ENCODE measurements at places on chromosomes 12 and 14.
A peak's percentile ranks its signal among the peaks of the same experiment; 100 is the strongest.

DNA sequence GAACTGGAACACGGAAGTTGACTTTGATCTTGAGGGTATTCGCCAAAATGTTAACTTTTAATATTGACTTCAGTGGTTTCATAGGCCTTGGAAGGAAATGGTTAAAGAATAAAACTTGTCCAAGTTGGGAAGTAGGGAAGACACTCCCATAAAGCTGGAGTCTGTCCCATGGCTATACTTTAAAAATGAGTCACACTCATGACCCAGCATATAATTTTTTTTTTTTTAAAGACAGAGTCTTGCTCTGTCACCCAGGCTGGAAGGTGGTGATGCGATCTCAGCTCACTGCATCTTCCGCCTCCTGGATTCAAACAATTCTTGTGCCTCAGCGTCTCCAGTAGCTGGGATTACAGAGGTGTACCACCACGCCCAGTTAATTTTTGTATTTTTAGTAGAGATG lies 19.6 kb downstream of the TMPRSS12 start:
- DNase-seq: no peak

GRCh38 chr14:55579724-55580469 lies at the start of gene KTN1:
Gene KTN1, plus strand, starts transcription at chr14:55580207. Its CDS starts 31,842 bp downstream, at chr14:55612049.
- peak; percentile 63 for DNase-seq

GRCh38 chr14:75002392-75003249 lies at the start of gene EIF2B2:
Gene EIF2B2, plus strand, starts transcription at chr14:75002921. Its CDS starts 70 bp downstream, at chr14:75002991.
- peak; percentile 92 for DNase-seq

DNA sequence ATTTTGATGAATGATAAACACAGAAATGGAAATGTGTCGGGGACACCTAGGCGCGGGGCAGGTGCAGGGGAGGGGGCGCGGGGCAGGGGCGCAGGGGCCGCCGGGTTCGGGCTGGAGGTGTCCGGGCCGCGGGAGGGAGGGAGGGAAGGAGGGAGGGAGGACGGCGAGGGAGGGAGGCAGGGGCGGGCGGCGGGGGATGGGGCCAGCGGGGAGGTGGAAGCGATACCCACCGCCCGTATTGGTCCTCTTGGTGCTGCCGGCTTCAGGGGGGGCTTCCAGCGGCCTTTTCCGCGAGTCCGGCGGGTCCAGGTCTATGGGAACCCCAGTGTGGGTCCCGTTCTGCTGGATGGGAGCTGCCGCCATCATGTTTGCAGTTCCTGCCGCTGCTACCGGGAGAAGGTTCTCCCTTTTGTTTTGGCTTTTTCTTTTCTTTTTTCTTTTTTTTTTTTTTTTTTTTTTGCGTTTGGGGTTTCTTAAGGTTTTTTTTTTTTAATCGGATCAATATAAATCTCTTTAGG lies 703 bp downstream of the NOVA1 start:
- DNase-seq: no peak

- DNase-seq: no peak
Observed at GRCh38 chr12:65673732-65674131, 150.6 kb upstream of the HMGA2 start.

GRCh38 chr12:31756977-31757420 lies 28.2 kb upstream of the AMN1 start:
- DNase-seq: no peak

- no peak for DNase-seq
Observed at GRCh38 chr14:91371011-91371989, 46.3 kb downstream of the CCDC88C start.

- DNase-seq: no peak
Observed at GRCh38 chr12:46919666-46920400, 94.0 kb upstream of the SLC38A4 start.

DNA sequence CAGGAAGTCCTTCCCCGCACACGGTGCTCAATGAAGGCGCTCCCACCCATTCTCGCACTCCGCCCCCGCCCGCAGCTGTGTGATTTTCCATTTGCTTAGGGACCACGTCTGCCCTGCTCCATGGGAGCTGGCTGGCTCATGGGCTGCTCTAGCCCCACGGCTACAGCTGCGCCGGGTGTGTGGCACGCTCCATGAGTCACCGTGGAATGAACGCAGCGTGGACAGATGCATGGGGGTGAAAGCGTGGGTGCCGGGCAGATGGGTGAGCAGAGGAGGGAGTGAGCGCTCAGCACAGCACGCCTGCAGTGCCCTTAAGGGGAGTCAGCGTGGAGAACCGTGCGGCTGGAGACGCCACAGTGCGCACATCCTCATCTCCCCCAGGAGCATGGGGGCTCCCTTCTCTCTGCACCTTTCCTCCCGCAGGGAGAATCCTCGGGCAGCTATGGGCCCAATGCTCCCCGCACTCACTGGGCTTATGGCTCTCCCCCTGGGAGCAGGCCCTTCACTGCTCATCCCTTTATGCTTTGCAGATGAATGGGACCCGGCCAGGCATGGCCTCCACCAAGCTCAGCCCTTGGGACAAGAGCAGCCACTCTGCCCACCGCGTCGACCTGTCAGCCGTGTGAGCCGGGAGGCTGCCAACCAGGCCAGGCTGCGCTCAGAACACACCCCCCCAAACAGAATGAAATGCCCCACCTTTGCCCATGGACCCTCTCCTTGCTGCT lies 185.1 kb downstream of the ADGRD1 start:
- DNase-seq: no peak

DNA sequence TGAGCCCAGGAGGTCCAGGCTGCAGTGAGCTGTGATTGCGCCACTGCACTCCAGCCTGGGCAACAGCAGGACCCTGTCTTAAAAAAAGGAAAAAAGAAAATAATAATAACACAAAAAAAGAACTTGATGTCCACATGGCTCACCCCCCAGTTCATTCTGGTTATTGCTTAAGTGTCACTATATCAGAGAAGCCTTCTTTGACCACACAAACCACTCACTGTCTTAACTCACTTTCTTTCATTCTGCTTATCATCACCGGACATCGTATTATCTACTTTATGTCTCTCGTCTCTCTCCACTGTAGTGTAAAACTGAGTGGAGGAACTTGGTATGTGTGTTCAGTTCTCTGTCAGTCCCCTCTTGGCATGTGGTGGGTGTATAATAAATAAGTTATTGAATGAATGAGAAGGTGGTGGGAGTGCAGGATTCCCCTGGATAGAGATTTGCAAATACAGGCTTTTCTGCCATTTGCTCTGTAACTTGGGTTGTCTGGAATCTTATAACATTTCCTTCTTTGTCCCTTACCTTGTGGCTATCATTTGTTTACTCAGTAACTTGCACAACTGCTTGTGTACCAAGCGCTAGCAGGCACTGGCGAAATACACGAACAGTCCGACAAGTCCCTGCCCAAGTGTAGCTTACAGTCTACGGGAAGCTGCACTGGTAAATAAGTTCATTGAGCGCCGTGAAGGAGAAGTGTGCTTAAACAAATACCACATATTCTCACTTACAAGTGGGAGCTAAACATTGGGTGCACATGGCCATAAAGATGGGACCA lies 86.6 kb upstream of the TRAF3 start:
- DNase-seq: no peak

DNA sequence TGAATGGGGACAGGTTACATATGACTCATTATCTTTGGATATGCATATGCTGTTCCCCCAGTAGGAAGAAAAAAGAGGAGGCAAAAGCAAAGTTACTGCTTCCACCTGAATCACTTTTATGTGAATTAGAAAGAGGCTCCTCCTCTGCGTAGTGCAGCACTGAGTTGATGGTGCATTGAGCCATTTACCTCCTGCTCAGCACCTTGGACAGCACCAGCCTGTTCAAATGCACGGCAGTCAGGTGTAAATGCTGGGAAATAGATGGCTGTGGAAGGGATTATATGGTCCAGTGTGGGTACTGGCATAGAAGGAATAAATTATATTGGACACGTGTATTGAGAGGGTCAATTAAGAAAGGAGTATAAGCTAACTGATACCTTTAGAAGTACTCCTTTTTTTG lies 541.9 kb upstream of the SEL1L start:
- no peak for DNase-seq

DNA sequence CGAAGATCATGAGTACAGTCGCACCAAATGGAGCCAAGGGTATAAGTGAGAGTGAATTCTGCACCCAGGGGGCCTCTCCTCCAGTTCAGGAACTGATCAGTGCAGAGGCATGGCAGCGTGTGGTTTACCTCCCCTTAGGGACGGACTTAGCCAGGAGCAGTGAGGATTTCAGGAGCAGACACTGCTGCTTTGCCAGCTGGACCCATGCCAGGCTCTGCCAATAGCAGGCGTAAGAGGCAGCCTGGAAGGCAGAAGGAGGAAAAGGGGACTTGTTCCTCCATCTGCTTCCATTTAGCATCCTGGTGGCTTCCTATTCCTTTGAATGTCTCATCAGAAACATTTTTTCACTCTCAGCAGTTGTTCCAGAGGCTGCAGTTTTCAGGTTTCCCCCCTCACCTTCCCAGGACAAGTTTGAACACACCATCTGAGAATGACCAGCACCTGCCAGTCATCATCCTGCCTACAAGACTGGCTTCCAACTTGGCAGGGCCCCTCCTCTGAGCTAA lies 137.0 kb upstream of the LMNTD1 start:
- no peak for DNase-seq

DNA sequence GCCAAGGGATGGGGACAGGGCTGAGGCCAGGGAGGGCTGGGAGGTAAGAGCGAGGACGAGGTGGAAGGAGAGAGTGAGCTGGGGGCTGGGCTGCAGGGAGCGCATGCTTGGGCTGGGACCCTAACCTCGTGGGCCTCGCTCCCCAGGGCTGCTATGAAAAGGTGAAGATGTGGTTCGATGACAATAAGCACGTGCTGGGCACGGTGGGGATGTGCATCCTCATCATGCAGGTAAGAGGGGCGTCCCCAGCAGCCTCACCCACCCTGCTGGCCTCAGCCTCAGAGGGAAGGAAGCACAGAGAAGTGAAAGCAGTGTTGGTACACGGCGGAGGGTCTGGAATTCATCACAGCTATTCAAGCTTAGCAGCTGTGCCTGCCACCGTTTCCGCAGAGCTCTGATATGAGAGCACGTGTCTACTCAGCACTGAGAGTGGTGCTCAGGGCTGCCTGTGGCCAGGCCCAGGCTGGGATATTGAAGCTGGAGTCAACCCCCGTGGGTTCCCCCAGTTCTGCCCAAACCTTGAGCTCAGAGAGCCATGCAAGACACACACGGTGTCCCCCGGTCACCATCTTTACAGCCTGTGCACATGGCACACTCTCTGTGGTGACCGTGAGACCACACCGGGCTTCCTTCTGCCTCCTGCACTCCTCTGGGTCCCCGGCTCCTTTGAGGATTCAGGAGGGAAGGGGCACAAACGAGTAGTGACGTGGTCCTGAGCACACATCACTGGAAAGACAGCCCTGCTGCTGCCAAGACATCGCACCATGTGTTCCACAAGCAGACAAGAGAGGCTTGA lies 204.6 kb downstream of the TSPAN9 start:
- DNase-seq: no peak

- DNase-seq: no peak
Observed at GRCh38 chr14:72982146-72982708, 44.7 kb downstream of the ZFYVE1 start.

GRCh38 chr12:28775556-28775955 lies 373.5 kb upstream of the FAR2 start:
- DNase-seq: no peak

DNA sequence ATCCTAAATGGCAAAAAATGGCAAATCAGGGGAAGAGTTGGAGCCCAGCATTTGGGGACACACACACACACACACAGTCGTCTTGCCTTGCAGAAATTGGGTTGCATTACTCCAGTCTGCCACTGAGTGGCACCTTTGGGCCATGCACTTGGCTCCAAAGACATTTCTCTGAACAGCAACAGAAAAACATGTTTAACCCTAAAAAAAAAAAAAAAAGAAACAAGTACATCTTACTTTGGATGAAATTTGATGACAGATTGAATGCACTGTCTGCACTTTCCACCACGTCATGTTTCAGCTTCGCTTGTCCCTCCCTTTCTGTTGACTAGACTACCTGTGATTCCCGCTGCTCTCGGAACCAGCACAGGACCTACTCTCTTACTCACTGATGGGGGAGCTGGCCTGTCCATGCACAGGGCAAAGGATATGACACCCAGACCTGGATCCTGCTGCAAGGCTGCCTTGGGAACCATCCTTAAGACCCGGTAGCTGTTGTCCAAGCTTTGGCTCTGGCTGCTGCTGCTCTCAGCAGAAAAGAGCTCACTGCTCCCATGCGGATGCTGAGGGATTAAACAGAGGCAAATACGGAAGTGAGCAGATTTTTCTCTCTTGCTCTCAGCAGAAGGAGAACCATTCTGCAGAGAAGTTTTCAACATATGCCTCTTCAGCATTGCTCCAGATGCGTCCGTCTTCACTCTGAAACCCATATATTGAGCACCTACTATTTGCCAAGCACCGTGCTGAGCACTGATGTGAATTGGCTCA lies 376.8 kb downstream of the DPF3 start:
- DNase-seq: peak; percentile 25

- no peak for DNase-seq
Observed at GRCh38 chr14:33230021-33230420, 291.3 kb downstream of the NPAS3 start.

- no peak for DNase-seq
Observed at GRCh38 chr12:79689061-79689476, 1.7 kb downstream of the PAWR start.

DNA sequence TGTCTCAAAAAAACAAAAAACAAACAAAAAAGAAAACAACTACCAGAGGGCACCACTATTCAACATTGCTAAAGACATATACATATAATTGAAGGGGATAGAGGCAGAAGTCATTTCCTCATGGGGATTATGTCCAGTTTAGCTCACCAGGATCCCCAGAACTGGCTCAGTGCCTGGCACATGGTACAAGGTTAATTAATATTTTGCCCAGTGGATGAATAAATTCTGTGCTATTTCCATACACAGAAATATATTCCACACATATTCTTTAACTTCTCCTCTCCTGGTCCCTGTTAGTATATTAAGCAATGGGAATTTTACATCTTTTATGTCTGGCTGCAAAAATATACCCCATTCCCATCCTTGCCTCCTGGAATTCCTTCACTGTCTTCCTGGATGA lies 6.7 kb downstream of the FOS start:
- no peak for DNase-seq

- DNase-seq: no peak
Observed at GRCh38 chr14:101054671-101055070, 151.1 kb upstream of the RTL1 start.

DNA sequence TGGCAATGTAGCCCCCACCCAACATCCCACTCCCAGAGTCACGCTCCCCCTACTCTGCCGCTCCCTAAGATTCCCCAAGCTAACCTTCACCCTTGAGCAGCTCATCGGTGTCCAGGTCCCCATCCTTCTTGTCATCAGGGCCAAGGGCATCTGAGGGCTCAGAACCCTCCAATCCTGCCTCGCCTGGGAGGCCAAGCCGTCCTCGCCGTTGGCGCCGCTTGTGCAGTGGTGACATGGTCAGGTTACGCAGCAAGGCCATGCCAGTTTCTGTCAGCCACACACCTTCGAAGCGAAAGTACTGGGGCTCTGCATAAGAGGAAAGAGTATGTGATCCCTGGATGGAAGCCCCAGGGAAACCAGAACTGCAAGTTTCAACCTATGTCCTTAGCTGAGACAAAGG lies 15.9 kb downstream of the KMT2D start:
- no peak for DNase-seq

- no peak for DNase-seq
Observed at GRCh38 chr12:30753233-30753632, 1.5 kb downstream of the CAPRIN2 start.

DNA sequence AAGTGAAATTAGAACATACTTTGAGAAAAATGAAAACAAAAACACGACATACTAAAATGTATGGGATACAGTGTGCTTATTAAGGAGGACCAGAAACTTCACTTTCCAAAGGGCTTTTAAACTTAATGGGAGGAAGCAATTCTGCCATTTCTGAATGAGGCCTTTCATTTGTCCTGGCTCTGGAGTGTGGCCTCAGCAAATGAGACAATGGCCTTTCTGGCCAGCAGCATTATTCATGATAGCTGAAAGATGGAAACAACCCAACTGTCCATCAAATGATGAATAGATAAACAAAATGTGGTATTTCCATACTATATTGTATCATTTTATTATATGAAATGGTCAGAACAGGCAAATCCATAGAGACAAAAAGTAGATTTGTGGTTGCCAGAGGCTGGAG lies 338.6 kb downstream of the CEP128 start:
- no peak for DNase-seq

Measured in stimulated activated CD8-positive, alpha-beta memory T cell treated with anti-CD3 and anti-CD28 coated beads, Interleukin-15, amount 100 ng/mL, for 24 hours (primary cell).